H1 (cell line): ENCODE measurements at places on chromosomes 16 and 17. TPM values are rescaled to one million over a fixed set of nuclear protein-coding genes. Genes with fewer than 3 reads are reported as not detected.

- H3K4me1 ChIP-seq, result no peaks in the 10 kb centered on the region
- no peaks in the 10 kb centered on the region for H3K27me3 ChIP-seq
- no peak overlapping the region for H3K4me3 ChIP-seq
These were observed 62.8 kb upstream of the SIAH1 start for GRCh38 chr16:48447940-48448536.

GRCh38 chr16:30771726-30772125 is 9.6 kb downstream of the RNF40 start:
- H3K36me3 ChIP-seq, result peaks cover 38% of the 10 kb centered on the region
- H3K27ac ChIP-seq, result no peak overlapping the region
- H3K4me1 ChIP-seq, result peaks cover 4% of the 10 kb centered on the region; the same call in 1 of the 2 replicates
- no peak overlapping the region for H3K4me3 ChIP-seq

- DNase-seq, result no peak
- no peaks in the 10 kb centered on the region for H3K36me3 ChIP-seq
- H3K4me3 ChIP-seq, result no peak overlapping the region
These were observed 191.6 kb downstream of the WWOX start for GRCh38 chr16:78290872-78291591.

DNA sequence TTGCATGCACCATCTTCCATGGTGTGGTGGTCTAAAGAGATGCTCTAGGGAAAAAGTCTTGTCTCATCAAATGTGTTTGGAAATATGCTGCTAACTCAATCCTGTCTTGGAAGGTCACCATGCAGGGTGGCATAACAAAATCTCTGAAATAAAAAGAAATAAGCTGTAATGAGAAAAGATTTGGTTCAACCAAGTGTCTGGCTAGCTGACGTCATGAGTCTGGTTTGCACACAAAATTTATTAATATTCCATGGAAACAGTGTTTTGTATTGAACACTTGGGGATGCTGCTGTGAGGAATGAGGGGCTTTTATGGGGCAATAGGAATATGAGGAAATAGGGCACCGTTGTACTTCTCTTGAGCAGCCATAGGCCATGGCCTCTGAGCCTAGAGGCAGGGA is 575.7 kb upstream of the CDH5 start:
- no peaks in the 10 kb centered on the region for H3K36me3 ChIP-seq
- H3K4me1 ChIP-seq, result no peaks in the 10 kb centered on the region
- H3K27me3 ChIP-seq, result no peaks in the 10 kb centered on the region
- no peak overlapping the region for H3K27ac ChIP-seq
- no peak overlapping the region for H3K4me3 ChIP-seq

Gene GRAPL
- not detected in 2 replicates for total RNA-seq

Gene CHST5
- 0.13 and 0.15 TPM in 2 replicates for total RNA-seq

Gene ZFP90
- 15.9 and 19.1 TPM in 2 replicates for total RNA-seq
